ENCODE measurements at places on chromosomes 4 and X. TPM values are rescaled to one million over a fixed set of nuclear protein-coding genes. Genes with fewer than 3 reads are reported as not detected.

ASMT gene
- total RNA-seq = not detected

TCEAL6 gene
- total RNA-seq = not detected

DNA sequence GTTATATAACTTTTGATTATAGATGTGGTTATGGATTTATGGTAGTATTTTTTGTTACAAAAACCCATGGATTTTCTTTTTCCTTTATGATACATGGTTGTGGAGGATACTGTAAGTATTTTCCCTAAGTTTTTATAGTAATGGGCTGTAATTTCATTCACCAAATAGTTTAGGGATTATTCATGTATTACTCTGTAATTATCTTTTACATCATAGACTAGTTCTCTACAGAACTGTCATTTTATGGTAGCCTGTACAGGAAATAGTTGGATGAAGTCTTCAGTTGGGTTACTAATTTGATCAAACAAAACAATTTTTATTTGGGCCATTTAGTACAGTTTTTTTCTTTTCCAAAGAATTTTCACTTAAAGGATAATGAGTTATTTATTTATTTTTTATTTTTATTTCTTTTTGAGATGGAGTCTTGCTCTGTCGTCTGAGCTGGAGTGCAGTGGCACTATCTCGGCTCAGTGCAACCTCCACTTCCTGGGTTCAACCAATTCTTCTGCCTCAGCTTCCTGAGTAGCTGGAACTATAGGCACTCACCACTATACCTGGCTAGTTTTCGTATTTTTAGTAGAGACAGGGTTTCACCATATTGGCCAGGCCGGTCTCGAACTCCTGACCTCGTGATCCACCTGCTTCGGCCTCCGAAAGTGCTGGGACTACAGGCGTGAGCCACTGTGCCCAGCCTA, 42.1 kb downstream of the RBPJ start:
- DNase-seq = peak; percentile 50
- H3K4me3 ChIP-seq = no peak overlapping the region
- no peaks in the 10 kb centered on the region for H3K36me3 ChIP-seq
- H3K27me3 ChIP-seq = no peaks in the 10 kb centered on the region
- peak overlapping the region; percentile 6 for H3K27ac ChIP-seq
- H3K4me1 ChIP-seq = peaks cover 22% of the 10 kb centered on the region

DNA sequence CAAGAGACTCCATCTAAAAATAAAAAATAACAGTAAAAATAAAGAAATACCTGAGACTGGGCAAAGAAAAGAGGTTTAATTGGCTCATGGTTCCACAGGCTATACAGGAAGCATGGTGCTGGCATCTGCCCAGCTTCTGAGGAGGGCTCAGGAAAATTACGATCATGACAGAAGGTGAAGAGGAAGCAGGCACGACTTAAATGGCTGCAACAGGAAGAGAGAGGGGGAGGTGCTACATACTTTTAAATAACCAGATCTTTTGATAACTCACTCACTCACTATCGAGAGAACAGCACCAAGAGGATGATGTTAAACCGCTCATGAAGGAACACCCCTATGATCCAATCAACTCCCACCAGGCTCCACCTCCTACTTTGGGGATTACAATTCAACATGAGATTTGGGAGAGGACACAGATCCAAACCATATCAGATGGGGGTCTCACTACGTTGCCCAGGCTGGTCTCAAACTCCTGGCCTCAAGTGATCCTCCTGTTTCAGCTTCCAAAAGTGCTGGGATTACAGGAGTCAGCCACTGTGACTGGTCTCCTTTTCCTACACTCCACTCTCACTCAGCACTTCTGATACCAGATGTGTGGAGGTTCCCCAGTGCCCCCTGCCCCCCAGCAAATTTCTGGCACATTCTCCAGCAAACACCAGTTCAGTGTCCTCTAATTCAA, 11.9 kb upstream of the ZNF157 start:
- no peak for DNase-seq
- H3K27ac ChIP-seq = no peak overlapping the region

- DNase-seq = no peak
- H3K27ac ChIP-seq = no peak overlapping the region
- H3K4me1 ChIP-seq = no peaks in the 10 kb centered on the region
Observed at GRCh38 chr4:68291256-68291655, 45.8 kb upstream of the TMPRSS11B start.

DNA sequence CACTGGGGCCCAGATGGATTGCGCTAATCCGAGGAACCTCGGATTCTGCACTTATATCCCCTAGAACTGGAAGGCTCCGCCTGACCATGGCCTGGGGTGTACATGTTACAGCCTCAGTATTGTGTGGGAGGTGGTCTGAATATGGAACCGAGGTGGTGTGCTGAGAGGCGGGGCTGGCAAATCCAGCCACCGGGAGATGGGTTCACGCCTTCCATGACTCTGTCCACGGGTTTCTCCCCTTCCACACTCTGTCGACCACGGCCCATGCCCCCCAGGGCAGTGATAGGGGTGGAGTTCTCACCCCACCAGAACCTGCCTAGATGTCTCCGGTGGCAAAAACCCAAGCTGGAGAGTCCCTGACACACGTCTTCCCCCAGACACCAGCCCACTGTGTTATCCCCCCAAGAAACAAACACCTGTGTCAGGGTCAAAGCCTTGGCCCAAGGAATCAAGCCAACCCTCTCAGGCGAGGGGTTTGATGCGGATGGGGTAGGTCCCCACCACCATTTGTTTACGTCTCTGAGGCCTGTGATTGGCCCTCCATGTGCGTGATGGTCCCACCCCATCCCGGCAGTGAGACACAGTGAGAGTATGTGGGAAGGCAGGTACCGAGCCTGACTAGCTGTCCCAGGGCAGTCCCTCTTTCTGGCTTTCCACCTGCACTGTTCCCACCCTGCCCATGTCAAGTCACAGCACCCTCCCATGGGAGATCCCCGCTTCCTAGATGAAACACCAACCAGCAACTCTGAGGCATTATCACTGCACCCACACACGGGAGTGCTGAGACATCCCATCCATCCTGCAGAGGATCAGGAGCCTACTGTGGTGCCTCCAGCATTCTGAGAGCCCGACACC, 6.6 kb upstream of the LOC101059915 start:
- H3K27me3 ChIP-seq = no peaks in the 10 kb centered on the region
- H3K4me3 ChIP-seq = no peak overlapping the region
- H3K36me3 ChIP-seq = no peaks in the 10 kb centered on the region
- no peaks in the 10 kb centered on the region for H3K4me1 ChIP-seq
- no peak for DNase-seq
- no peak overlapping the region for H3K27ac ChIP-seq

- H3K4me3 ChIP-seq = peak overlapping the region; percentile 82
- H3K36me3 ChIP-seq = no peaks in the 10 kb centered on the region
- no peaks in the 10 kb centered on the region for H3K4me1 ChIP-seq
- peak; percentile 28 for DNase-seq
- H3K27ac ChIP-seq = no peak overlapping the region
- no peaks in the 10 kb centered on the region for H3K27me3 ChIP-seq
Observed at GRCh38 chrX:71095981-71096759, 519 bp downstream of the FOXO4 start.

DNA sequence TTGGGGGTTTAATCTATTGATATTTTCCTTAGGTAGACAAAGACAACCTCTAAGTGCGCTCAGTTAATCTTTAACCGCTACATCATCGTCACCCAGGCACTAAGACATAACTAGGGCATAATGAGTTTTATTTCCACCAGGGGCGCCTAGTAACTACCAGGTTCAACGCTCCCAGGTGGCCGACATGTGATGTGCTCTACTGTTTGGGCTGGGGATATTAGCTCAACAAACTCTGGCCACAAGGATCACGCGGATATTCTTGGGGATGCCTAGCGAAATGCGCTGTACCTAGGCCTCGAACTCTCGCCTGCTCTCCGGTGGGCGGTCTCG, 915 bp upstream of the RAB33B start:
- peaks cover 42% of the 10 kb centered on the region for H3K4me1 ChIP-seq
- H3K36me3 ChIP-seq = no peaks in the 10 kb centered on the region
- H3K27ac ChIP-seq = peak overlapping the region; percentile 87
- peak; percentile 89 for DNase-seq
- H3K27me3 ChIP-seq = no peaks in the 10 kb centered on the region
